CD4-positive, alpha-beta memory T cell (primary cell): ENCODE measurements at places on chromosomes 2 and 18. TPM values are rescaled to one million over a fixed set of nuclear protein-coding genes. Genes with fewer than 3 reads are reported as not detected.

The GPR75 gene
- 4.3 TPM for total RNA-seq

The LIMS4 gene
- 3.7 TPM for total RNA-seq

DNA sequence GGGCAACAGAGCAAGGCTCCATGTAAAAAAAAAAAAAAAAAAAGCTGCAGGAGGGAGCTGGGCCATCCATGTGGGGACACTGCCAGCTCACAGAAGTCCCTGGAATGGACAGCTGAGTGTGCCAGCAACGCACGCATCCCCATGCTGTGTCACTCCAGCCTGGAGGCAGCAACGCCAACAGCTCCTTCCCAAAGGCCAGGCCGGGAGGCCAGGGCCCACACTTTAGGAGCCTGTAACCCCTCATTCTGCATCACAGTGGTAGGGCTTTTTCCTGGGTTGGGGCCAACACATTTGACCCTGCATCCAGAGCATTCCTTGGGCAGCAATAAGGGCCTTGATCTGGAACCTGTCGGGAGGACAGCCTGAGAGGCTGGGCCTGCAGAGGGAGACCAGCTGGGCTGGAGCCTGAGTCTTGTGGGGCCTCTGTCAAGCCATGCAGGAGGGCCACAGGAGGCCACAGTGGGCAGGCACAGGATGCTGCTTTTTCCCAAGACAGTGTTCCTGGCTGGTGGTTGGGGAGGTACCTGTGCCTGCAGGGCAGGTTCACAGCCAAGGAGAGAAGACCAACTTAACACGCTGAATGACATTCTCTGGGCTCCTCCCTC is 16.8 kb upstream of the KCNK3 start:
- H3K27me3 ChIP-seq = peaks cover 4% of the 10 kb centered on the region
- H3K36me3 ChIP-seq = no peaks in the 10 kb centered on the region
- H3K4me1 ChIP-seq = no peaks in the 10 kb centered on the region
- DNase-seq = no peak
- no peak overlapping the region for H3K4me3 ChIP-seq
- H3K27ac ChIP-seq = no peak overlapping the region

The C2orf15 gene
- 2.3 TPM for total RNA-seq

The STK39 gene
- 27.3 TPM for total RNA-seq

The MBP gene
- 187 TPM for total RNA-seq
